ENCODE measurements at places on chromosomes 5 and 9.

GRCh38 chr5:39750661-39751060, 325.9 kb upstream of the DAB2 start:
- DNase-seq = no peak

DNA sequence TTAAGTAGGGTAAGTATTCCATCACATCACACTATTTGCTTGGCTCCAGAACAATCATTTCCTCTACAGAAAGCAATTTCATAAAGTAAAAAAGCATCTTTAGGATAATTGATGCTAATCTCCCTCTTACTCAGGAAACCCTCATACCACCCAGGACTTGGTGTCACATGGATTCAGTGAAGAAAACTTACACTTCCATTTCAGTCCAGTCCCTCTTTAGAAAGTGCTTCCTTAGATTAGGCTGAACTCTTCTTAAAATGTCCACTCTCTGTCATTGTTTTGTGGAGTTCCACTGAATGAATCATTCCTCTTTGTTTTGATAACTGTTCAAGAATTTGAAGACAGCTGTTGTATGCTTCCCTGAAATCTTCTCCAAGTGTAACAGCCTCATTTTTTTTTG, 144.0 kb upstream of the ZNF462 start:
- no peak for DNase-seq

- no peak for DNase-seq
Observed at GRCh38 chr9:90035471-90035870, 430.7 kb downstream of the GADD45G start.

GRCh38 chr9:133794016-133794760, 56.0 kb upstream of the SARDH start:
- no peak for DNase-seq

DNA sequence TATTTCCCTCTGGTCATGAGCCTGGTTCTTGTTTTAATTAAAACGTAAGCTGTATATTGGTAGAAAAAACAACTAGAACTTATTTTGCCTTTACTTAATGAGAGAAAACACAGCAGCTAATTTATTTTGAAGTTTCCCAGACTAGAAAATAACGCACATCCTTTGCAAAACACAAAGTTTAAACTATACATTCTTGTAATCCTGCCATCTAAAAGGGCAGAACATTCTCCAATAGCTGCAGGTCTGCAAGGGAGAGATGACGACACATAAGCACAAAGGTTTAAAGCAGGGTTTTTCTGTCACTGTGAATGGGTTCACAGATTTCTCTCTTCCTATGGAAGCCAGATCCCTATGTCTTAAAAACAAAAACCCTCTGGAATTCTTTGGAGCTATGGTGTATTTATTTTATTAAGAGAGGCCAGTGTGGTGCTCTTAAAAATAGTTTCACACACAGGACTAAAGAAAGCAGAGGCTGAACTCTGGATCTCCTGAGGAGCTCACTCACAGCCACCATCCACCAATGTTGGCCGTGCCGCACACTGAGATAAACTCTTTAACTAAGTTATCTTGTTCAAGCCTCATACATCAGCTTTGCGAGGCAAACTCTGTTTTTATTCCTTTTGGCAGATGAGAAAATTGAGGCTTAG, 82.4 kb downstream of the SNCAIP start:
- no peak for DNase-seq

- no peak for DNase-seq
Observed at GRCh38 chr5:93995126-93995621, 253.8 kb upstream of the POU5F2 start.

DNA sequence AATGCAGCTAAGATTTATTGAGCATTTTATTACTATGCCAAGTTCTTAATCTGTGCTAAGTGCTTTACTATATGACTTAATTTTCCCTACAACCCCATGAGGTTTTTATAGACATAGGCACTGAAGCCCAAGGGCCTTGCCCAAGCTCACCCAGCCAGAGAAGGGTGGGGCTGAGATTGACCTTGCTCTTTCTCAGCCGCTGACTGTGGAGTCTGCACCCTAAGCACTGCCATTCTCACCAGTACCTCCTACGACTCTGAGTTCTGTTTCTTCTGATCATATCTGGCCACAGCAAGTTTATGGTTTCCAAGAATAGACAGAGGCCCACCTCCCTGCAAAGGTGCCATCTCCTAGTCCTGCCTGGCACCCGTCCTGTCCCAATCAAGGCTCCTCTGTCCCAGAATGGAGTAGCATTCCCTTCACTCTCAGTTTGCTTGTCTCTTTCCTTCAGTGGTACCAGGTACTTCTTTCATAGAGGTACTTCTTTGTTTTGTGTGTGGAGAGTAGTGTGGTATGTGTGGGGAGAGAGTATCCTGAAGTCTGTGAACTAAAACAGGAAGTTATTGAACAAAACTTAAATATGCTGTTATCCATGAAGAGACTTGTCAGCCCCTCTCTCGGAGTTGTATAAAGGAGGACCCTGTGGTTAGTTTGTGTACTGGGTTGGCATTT, 42.6 kb downstream of the CSF1R start:
- DNase-seq = no peak

DNA sequence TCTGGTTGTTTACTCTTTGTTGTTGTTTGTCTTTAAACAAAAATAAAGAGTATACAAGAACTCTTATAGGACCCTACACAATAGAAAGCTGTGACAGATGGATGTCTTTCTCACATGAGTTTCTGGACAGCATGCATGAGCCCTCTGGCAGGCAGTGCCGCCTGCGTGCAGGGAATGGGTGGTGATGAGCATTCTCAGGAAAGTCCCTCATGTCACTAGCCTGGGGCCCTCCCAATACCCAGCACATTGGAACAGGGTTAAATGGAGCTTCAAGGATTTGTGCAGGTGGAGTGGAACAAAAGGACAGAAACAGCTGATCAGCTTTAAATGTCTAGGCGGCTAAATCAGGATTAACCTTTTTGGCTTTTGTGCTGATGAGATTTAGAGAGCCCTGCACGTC, 181.0 kb upstream of the CD180 start:
- DNase-seq = no peak

DNA sequence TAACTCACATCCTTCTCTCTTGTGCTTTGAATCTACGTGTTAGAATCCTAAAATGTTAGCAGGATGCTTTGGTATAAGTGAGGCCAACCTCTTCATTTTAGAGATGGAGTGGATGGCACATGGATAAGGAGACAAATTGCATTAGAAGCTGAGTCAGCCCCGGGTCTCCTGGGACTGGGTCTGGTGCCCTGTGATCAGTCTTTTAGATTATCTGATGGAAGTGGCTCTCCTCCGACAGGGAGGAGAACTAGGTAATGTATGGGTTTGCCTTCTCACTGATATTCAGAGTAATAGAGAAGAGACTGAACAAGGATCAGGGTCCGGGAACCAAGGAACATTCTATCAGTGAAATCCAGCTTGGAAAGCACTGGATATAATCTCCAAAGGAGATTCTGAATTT, 74.9 kb upstream of the TNFSF8 start:
- no peak for DNase-seq

- no peak for DNase-seq
Observed at GRCh38 chr9:75063556-75064305, 24.2 kb downstream of the NMRK1 start.

GRCh38 chr5:98581112-98581997, 192.1 kb upstream of the RGMB start:
- DNase-seq = no peak
